Stimulated activated CD4-positive, alpha-beta T cell treated with anti-CD3 and anti-CD28 coated beads, Interleukin-15, amount 100 ng/mL, for 1 hour (primary cell): ENCODE measurements at places on chromosomes 7 and 10.

DNA sequence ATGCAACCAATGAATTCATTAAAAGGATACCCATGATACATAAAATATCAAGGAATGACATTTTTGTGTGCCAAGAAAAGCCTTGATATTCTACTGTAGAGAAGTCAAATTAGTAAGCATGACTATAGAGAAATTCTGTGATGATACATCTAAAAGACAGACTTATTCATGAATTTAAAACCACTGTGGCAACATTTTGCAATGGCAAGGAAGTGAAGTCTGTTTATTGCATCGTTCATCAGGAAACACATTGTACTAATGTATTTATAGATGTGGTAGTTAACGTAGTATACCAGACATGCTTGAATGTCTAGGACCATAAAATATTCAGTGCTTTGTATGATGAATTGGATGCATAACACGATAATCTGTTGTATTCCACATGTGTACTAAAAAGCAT is 9.3 kb upstream of the CLEC5A start:
- no peak for DNase-seq

DNA sequence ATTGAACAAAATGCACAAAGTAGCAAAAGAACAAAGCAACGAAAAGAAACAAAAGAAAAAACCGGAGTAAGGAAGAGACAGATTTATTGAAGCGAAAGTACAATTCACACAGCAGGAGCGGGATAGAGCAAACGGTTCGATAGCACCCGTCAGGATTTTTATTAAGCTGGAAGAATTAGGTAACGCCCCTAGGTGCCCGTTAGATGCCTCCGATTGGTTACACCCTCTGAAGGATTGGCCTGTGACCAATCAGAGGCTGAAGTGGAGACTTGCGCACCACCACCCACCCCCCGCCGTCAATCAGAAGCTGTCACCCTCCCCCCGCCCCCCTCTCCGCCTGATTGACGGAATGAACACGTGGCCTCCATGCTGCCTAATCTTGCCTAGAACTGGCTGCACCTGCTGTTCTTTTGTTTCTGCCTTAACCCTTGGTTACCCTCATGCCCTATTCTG is 16.8 kb downstream of the OCM2 start:
- DNase-seq: no peak

- no peak for DNase-seq
Observed at GRCh38 chr7:2997014-2997413, 46.7 kb downstream of the CARD11 start.

DNA sequence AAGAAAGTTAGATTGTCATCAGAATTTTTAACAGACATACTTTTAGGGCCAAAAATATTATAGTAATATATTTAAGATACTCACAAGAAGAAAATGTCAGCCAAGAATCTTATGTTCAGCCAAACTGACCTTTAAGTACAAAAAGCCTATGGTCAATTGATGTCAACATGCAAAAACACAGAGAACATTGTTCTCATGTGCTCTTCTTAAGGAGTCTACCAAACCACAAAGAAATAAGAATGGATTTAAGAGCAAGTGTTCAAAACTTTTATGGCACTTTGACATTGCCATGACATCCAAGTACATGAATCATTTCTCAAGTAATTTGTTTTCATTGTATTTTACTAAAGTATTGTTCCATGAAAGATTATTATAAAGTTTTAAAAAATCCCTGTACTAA is 180.4 kb downstream of the TMEM26 start:
- DNase-seq: no peak

DNA sequence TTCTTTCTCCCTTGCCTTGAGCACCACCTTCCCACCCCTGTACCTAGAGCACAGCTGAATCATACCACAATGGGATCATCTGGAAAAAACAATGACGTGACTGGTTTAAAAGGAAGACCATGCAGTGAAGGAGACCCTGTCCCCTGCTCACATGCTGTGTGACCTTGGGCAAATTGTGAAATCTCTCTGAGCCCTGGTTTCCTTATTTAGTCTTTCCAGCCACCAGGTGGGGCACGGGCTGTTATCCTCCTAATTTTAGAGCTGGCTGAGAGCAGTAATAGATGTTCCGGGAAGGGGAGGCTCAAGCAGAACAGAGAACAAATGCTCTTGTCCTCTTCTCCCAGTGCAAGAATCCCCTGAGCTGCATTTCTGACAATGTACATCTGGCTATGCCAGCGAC is 198.3 kb downstream of the RPS24 start:
- no peak for DNase-seq

DNA sequence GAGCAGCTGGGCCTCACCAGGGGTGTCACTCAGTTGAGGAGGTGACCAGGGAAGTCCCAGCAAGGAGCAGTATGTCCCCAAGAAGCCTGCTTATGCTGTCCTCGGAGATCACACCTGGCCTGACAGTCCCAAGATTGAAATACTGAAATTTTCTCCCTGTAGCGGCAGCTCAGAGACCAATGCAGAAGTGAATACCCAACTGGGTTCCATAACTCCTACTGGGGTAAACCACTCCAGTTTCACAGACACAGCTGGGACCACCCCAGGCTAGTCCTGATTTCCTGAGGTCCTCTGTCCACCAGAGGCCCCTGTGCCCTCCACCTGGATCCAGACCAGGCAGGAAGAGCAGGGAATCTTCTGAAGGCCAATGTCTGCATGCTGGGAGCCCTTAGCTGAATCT is 298.1 kb downstream of the ZEB1 start:
- DNase-seq: no peak

- DNase-seq: no peak
Observed at GRCh38 chr10:15245530-15245929, 77.0 kb upstream of the NMT2 start.

DNA sequence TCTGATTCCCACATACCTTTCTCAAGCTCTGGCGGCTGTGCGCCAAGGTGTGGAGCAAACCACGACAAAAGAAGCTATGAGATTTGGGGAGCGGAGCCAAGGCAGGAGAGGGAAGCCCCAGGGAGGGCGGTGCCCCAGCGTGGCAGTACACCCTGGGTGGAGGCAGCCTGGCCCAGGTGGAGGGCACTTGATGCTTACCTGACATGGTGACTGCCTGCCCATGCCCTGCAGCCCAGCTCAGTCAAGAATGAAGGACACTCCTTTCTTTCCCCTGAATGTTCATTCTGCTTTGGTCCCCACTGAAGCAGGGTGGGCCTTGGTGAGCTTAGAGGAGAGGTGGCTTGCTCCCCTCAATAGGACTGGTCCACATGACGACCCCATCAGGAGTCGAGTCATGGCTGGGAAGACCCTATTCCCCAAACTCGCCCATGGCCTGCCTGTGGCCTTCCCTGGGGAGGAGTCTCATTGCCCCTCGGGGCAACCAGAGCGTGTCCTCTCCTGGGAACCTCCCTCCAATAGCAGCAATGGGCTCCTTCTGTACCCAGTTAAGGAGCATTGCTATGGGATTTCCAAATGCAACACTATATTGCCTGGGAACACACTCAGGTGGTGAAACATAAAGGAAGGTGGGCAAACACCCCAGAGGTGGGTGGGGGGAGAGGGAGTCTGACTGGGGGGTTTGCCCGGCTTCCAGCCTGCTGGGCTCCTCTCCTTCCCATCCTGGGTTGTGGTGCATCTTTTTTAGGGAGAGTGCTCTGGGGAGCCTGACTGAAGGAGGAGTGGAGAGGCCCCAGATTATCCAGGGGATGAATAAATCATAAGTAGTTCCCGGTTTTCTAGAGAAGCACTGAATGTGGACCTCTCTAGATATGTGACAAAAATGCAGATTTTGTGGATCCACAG is 22.7 kb downstream of the RAMP3 start:
- DNase-seq: no peak

DNA sequence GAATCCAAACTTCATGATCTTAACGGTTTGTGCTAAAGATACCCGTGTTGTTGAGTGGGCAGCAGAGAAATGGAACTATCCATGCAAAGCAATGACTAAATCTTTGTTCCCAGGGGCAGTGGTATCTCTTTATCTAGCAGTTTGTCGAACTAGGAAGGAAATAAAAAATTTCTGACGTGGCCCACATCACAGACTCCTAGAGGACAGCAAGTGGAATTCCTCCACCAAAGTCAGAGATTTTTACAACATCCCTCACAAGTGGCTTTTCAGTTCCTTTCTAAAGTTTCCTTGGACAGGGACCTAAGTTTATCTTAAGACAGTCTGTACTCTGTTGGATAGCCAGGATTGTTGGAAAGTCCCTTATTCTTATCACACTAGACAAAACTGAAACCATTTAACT is 136.0 kb downstream of the RAPGEF5 start:
- DNase-seq: no peak

DNA sequence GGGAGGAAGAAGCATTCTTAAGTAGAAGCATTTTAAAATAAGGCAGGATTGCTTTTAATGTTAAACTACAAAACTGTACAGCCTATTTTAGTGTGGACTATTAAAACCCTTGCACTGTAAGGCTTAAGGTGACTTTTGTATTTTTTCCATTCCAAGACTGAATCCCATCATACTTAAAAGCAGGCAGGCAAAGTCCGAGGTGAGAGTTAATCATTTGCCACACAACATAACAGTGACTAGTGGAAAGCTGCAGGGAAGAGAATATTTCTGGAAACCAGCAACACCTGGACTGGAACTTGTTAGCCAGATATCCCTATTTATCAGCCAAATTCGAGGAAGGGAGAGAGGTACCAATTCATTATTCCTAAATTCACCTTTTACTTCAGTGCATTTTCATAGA is 3.5 kb downstream of the PRR15 start:
- DNase-seq: no peak

GRCh38 chr7:38630720-38631673 is at the start of gene AMPH:
Gene AMPH, minus strand, starts transcription at chr7:38631373. Its CDS starts 22 bp downstream, at chr7:38631351.
- DNase-seq: no peak

- DNase-seq: no peak
Observed at GRCh38 chr7:87110778-87111177, 41.5 kb upstream of the DMTF1 start.

GRCh38 chr7:131369354-131369753 is 41.7 kb downstream of the MKLN1 start:
- DNase-seq: no peak

DNA sequence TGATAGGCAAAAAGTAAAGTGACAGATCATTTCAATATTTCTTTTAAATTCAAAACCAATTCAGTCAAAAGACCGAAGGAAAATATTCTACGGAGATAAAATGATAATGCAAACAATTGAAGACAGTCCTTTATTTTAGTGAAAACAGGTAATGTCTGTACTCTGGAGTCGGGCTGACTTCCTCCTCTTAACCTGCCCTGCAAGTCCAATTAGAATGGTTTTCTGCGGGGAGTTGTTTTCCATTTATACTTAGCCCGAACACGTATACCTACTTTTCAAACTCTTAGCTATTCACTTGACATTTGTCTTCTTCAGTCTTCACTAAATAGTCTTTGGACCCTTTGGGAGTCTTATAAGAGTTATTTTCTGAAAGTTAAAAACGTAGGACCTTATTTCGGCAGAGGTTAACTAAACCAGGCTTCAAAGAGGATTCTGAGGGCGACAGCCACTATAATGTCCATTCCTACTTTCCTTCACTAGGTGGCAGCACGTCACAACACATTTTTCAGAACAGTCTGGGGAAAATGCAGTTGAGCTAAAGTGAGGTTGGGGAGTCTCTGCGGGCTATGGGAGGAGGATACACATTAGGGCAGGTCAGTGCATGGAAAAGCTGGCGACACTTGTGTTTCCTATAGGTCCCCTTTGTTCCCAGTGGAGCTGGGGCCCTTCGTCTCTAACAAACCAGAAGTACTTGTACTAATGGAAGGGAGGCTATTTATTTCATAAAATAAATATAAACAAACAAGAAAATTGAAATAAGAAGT is 472.0 kb downstream of the KCNMA1 start:
- DNase-seq: no peak

DNA sequence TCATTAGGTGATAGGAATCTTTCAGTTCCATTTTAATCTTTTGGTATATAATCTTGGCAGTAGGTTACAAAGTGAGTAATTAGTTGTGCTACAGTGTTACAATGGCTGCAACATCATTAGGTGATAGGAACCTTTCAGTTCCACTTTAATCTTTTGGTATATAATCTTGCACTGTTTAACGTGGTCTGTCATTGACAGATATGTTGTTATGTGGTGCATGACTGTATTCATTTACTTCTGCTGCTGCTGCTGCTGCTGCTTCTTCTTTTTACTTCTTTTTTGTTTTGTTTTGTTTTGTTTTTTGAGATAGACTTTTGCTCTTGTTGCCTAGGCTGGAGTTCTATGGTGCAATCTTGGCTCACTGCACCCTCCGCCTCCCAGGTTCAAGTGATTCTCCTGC is 28.6 kb downstream of the ST7 start:
- no peak for DNase-seq

DNA sequence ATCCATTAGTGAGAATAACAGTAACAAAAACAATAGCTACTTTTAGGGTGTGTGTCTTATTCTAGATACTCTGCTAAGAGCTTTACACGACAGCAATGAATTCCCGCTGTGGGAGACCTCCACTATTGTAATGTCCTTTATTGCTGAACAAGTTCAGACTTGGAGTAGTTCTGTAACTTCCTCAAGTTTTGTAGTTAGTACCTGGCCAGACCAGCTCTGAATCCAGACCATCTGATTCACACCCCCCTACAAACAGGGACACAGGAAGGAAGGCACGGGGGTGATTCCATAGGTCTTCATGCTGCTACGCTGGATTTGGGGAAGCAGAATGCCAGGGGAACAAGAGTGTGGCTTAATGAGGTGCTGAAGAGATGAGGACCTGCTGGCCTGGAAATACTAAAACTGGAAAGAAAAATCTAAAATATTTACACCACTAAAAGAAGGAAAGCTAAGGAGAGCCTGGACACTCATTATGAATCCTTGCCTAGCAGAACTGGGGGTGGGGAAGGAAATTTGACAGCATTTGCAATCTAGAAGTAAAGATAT is 194.6 kb upstream of the TMEM72 start:
- DNase-seq: no peak

DNA sequence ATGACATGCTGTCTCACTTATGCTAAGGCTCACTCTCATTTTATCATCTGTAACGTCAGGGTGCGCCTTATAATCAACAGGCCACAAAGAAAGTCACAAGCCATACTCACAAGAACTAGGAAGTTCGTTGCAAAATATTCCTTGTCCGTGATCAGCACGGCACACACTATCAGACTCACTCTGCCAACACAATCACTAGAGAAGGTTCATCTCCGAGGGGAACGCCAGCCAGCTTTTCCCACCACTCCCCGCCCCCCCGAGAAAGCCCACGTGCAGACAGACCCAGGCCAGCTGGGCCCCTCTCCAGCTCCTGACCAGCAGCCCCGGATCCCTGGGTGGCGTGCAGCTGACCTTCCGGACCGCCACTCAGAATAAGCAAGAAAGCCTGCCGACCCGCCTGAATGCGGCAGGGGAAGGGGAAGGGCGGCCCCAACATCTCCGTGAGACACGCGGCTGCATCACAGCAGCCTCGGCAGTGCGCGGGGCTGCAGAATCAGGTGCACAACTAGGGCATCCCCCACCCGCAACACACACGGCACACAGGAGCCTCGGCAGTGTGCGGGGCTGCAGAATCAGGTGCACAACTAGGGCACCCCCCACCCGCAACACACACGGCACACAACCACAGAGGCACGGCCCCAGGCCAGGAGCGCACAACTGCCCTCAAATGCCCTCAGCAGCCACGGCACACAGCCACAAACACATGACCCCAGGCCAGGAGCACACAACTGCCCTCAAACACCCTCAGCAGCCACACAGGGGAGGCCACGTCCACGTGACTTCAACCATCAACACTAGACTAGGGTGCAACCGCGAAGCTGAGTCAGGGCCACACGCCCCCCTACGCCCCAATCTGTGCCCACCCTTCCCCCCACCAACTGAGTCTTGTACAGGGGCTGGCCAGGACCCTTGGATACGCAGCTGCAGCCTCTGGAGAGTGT is 2.5 kb upstream of the GPR146 start:
- DNase-seq: no peak

GRCh38 chr10:123380491-123381085 is 226.4 kb downstream of the BUB3 start:
- DNase-seq: no peak
